ENCODE measurements at places on chromosomes 11 and 22.

GRCh38 chr11:62399172-62399877, 19.5 kb upstream of the SCGB1A1 start:
- no peak for DNase-seq

GRCh38 chr11:117836077-117836960, 11.8 kb upstream of the FXYD2 start:
- DNase-seq, result no peak

DNA sequence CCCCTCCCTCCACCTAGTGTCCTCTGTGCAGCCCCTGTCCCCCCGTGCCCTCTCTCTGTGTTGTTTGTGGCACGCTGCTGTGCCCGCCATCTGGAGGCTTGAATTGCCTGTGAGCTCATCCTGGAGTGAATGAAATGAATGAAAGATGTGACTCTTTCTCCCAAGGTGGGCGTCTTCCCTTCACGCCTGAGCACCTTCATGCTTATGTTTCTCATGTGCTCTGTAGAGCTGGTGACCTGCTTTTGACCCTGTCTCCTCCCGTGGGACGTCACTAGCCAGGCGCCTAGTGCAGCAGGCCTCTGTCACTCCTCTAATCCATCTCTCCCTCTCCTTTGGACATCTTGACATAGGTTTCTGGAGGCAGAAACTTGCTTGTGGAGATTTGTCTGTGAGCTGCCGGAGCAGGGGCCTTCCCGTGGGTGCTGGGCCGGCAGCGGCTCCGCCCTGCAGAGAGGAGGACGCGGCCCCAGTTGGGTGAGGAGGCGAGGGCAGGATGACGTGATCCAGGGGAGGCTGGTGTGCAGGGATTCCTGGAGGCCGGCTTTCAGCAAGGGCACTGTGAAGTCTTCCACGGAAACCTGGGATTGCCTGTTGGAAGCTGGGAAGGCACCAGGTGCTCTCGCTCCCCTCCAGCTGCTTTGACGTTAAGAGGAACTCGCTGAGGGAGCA, 40.6 kb downstream of the MUC6 start:
- DNase-seq, result no peak

GRCh38 chr11:9571763-9572115, 1.7 kb upstream of the WEE1 start:
- no peak for DNase-seq

DNA sequence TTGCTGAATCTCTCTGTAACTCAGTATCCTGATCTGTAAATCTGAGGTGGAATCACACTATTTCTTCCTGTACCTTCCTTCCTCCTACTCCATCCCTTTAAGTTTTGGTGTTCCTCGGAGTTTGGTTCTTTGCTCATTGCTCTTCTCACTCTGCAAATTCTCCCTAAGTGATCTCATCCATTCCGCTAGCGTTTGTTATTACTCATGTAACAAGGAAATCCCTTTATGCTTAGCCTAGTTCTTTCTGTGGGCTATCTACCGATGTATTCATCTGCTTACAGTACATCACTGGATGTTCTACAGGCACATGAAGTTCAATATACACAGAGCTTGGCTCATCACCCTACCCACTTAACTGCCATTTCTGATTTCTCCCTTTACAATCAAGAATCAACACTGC, 1.6 kb upstream of the CEP295 start:
- DNase-seq, result no peak

GRCh38 chr11:78416285-78417174, 1.1 kb downstream of the GAB2 start:
- peak; percentile 85 for DNase-seq

DNA sequence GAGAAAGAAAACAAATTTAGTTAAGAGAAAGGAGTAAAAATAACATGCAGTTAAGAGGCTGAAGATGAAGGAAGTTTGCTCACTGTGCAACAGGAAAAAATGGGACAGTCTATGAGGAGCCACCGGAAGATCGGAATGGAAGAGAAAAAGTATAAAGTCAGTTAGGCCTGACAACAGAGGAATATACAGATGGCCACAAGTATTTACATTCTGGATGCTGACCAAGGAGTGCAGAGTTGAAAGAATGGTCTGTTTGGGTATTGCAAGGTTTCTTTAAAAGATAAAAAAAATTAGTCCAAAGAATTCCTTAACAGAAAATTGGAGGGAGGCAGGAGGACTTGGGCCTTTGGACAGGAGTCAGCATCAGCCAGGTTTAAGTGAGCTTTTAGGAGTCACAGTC, 37.5 kb downstream of the RBFOX2 start:
- peak; percentile 53 for DNase-seq

Measured in AG10803 (cell line).